HepG2 (cell line): ENCODE measurements at places on chromosomes 5 and 9. TPM values are rescaled to one million over a fixed set of nuclear protein-coding genes. Genes with fewer than 3 reads are reported as not detected.

The MUSK gene
- polyA plus RNA-seq, result not detected in 2 replicates

The GRM6 gene
- not detected in 2 replicates for polyA plus RNA-seq

The PCDHGC4 gene
- polyA plus RNA-seq, result 0.10 TPM in 1 of 2 replicates, not detected in the other

The ARID3C gene
- polyA plus RNA-seq, result not detected in 2 replicates

The SLC6A19 gene
- polyA plus RNA-seq, result 0.01 TPM in 1 of 2 replicates, not detected in the other

The ACOT12 gene
- not detected in 2 replicates for polyA plus RNA-seq

The SV2C gene
- not detected in 2 replicates for polyA plus RNA-seq

The PCSK5 gene
- 0.39 and 0.66 TPM in 2 replicates for polyA plus RNA-seq

The ALAD gene
- polyA plus RNA-seq, result 30.1 and 40.5 TPM in 2 replicates

The RNF208 gene
- 1.6 and 2.0 TPM in 2 replicates for polyA plus RNA-seq

The ADRB2 gene
- polyA plus RNA-seq, result 0.01 TPM in 1 of 2 replicates, not detected in the other

The ANGPTL2 gene
- polyA plus RNA-seq, result 21.0 and 40.2 TPM in 2 replicates

The LHX2 gene
- not detected in 2 replicates for polyA plus RNA-seq

The SLC34A1 gene
- 0.03 TPM in 2 replicates for polyA plus RNA-seq

The CHSY3 gene
- 0.26 and 0.34 TPM in 2 replicates for polyA plus RNA-seq

The MED27 gene
- 16.9 and 18.0 TPM in 2 replicates for polyA plus RNA-seq

The SPINK13 gene
- polyA plus RNA-seq, result not detected in 2 replicates

The DOLPP1 gene
- polyA plus RNA-seq, result 20.9 and 21.0 TPM in 2 replicates

The FBXL7 gene
- not detected in 2 replicates for polyA plus RNA-seq

The MARCHF6 gene
- polyA plus RNA-seq, result 107 and 115 TPM in 2 replicates

The LRRC14B gene
- polyA plus RNA-seq, result not detected in 2 replicates

The ZBTB5 gene
- 19.7 and 20.5 TPM in 2 replicates for polyA plus RNA-seq

The TXNDC8 gene
- not detected in 2 replicates for polyA plus RNA-seq

The GPR107 gene
- polyA plus RNA-seq, result 24.2 and 24.4 TPM in 2 replicates

The IRGM gene
- polyA plus RNA-seq, result not detected in 2 replicates

The NCS1 gene
- 4.1 and 4.7 TPM in 2 replicates for polyA plus RNA-seq

The ALG2 gene
- polyA plus RNA-seq, result 49.0 and 53.0 TPM in 2 replicates
